ENCODE measurements at places on chromosomes 13 and 19. TPM values are rescaled to one million over a fixed set of nuclear protein-coding genes. Genes with fewer than 3 reads are reported as not detected.

FFAR3 gene
- total RNA-seq: not detected

SYNGR4 gene
- not detected for total RNA-seq

GRCh38 chr19:28898249-28898648, 314.7 kb downstream of the UQCRFS1 start:
- DNase-seq: no peak

GRCh38 chr13:36950920-36951319, 30.9 kb upstream of the SMAD9 start:
- no peak for DNase-seq

DNA sequence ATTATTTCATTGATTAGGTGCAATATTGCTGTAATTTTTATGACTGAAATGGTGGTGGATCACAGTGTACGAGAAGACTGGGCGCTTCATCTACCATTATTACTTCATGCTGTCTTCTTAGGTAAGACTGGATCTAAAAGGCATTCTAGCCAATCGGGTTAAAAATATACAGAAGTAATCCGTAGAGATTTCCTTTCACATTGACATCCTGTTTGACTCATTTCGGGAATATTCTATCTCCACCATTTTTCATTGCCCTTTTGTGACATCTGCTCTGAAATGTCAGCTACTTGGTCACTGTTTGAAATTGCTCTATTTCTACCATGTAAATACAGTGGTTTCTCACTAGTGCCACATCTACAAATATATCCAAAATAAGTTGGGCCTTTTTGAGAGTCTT, 90.2 kb downstream of the ZAR1L start:
- no peak for DNase-seq

DNA sequence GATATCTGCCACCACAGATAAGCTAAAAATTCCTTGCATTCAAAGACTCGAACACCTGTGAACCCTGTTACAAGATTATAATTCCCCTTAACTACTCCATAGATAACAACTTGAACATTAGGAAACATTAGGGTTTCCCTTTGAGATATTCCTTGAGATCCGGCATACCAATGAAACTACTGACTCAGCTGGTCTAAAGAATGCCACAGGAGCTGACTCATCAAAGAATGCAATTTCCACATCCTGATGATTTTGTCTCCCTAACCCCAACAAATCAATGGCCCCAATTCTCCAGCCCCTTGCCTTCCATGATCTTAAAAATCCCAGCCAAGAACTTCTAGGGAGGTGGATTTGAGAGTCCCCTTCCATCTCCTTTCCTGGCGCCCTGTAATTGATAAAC, 35.6 kb upstream of the ZNF599 start:
- no peak for DNase-seq

DNA sequence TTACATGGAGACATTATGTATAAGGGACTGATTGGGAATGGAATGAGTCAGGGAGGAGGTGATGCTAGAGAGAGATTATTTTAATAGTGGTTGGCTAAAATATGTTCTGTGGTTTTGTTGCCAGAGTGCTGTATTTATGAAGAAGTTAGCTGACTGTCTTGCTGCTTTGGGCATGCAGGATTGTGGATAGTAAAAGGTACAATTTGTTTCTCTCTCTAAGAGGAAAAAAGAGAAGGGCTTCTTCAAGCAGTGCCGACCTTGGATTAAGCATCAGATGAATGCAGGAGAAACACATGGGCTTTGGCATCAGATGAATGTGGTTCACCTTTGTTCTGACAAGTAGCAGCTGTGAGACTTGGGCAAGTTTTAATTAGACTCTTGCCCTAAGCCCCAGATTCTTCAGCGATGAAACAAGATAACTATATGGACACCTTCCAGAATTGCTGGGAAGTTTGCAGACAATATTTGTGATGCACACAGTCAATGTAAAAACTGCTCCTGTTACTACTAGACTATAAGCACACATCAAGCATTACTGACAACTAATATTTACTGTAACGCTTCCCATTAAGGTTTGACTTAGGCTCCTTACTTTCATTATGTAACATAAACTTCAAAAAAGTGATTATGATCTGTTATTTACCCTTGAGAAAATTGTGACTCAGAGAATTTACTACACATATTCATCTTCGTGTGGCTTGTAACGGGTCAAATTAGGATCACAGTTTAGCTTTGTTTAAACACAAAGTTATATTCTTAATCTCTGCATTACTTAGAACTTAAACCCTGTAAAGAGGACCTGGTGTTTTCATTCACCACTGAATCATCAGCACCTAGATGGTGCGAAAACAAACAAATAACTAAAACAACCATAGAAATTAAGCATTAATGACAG, 824.0 kb downstream of the PCDH9 start:
- DNase-seq: no peak

DNA sequence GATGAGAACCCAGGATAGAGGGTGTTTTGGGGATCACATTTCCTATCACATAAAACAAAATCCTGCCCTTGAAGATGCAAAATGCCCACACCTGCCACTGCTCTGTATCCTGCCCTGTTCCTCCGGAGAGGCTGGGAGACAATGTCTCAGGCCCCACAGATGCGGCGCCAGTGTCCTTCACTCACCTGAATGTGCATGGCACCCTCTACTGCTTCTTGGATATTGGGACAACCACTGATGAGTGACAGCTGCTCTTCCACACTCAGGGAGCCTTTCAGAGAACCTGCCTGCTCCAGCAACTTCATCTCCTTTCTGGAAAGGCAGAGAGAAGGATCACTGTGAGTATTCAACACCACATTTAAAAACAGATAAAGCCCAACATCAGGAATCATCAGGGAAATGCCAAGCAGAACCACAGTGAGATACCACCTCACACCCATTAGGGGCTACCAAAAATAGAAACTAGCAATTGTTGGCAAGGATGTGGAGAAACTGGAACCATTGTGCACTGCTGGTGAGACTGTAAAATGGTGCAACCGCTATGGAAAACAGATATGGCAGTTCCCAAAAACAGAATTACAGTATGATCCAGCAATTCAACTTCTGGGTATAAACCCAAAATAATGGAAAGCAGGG, 36.4 kb downstream of the CRYL1 start:
- no peak for DNase-seq
